ENCODE measurements at places on chromosomes 3 and 15.

DNA sequence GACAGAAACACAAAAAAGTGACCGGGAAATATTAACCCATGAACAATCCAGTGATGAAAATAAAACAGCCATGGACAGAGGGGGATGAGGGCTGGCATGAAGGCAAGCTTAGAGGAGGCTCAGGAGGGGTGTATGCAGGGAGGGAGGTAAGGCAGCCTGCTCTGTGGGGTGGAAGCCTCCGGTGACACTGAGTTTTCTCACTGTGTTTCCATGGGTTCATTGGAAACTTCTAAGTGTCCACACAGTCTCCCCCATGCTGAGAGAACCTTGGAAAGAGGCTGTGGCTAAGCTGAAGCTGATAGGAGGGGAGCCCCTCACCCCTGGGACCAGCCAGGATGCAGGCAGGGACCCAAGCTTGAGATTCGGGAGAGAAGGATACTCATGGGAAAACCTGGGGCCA, 6.8 kb upstream of the SKOR1 start:
- H3K27ac ChIP-seq = no peak overlapping the region
- no peak overlapping the region for H3K4me3 ChIP-seq
- DNase-seq = no peak
- peaks cover 13% of the 10 kb centered on the region for H3K4me1 ChIP-seq
- H3K36me3 ChIP-seq = peaks cover 4% of the 10 kb centered on the region
- H3K27me3 ChIP-seq = peaks cover 62% of the 10 kb centered on the region

- no peak for DNase-seq
- no peaks in the 10 kb centered on the region for H3K27me3 ChIP-seq
- H3K27ac ChIP-seq = no peak overlapping the region
- no peak overlapping the region for H3K4me3 ChIP-seq
- no peaks in the 10 kb centered on the region for H3K4me1 ChIP-seq
- no peaks in the 10 kb centered on the region for H3K36me3 ChIP-seq
Observed at GRCh38 chr3:120622870-120623726, 27.0 kb downstream of the NDUFB4 start.

- no peak overlapping the region for H3K4me3 ChIP-seq
- DNase-seq = peak; percentile 63
- H3K36me3 ChIP-seq = peaks cover 9% of the 10 kb centered on the region
Observed at GRCh38 chr15:48550822-48551525, 94.5 kb downstream of the FBN1 start.

DNA sequence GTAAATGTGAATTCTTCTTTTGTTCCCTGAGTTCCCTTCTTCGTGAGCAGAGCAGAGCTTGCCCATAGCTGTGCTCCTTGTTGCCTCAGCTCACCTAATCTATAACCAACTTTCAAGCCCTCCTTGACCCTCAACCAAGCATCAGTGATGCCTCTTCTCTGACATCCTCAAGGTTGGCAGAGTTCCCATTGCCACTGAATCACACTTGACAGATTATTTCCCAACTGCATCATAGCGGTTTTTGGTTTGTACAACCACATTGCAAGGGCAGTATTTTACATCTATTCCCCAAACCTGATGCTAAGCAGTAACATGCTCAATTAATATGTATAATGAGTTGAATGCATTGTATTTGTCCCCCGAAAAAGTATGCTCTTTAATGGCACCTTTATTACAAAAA, 133.0 kb upstream of the SNTN start:
- no peak overlapping the region for H3K4me3 ChIP-seq
- no peak for DNase-seq
- no peaks in the 10 kb centered on the region for H3K4me1 ChIP-seq
- no peaks in the 10 kb centered on the region for H3K36me3 ChIP-seq
- H3K27ac ChIP-seq = no peak overlapping the region

DNA sequence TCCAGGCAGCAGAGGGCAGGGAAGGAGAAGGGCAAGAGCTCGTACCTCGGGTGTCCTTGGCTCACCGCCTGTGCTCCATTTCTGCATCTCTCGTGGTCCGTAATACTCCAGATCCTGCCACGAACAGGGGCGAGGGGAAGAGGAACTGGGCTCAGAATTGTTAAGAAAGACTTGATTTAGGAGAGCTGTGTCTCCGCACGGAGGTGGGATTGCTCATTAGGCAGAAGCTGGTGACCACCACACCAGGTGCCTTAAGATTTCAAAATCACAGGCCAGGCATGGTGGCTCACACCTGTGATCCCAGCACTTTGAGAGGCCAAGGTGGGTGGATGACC, 37.2 kb upstream of the BDH1 start:
- no peaks in the 10 kb centered on the region for H3K27me3 ChIP-seq
- no peak overlapping the region for H3K4me3 ChIP-seq
- H3K4me1 ChIP-seq = peaks cover 8% of the 10 kb centered on the region
- no peak for DNase-seq

GRCh38 chr15:71325481-71325880, 210.2 kb downstream of the THSD4 start:
- H3K36me3 ChIP-seq = peaks cover 2% of the 10 kb centered on the region
- H3K4me1 ChIP-seq = peaks cover 7% of the 10 kb centered on the region
- no peaks in the 10 kb centered on the region for H3K27me3 ChIP-seq
- DNase-seq = peak; percentile 37

DNA sequence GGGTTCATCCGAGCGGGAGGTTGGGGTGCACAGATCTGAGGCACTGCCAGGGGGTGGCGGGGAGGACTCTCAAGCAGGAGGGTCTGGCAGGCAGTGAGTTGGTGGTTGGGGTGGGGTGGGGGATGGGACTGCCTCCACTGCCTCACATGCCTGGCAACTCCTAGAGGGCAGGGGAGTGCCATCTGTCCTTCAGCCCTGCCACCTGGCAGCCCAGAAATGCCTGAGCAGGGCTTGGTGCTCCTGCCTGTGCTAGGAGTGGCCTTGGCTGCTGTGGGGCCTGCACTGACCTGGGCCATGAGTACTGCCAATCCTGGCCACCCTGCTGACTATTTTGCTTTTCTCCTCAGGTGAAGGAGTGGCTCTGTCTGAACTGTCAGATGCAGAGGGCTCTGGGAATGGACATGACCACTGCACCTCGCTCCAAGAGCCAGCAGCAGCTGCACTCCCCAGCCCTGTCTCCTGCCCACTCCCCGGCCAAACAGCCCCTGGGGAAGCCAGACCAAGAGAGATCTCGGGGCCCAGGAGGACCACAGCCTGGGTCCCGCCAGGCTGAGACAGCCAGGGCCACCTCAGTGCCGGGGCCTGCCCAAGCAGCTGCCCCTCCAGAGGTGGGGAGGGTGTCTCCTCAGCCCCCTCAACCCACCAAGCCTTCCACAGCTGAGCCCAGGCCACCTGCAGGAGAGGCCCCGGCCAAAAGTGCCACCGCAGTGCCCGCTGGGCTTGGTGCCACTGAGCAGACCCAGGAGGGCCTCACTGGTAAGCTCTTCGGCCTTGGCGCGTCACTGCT, 32.0 kb upstream of the APEH start:
- no peak for DNase-seq
- H3K27me3 ChIP-seq = peaks cover 46% of the 10 kb centered on the region
- no peak overlapping the region for H3K27ac ChIP-seq
- peaks cover 8% of the 10 kb centered on the region for H3K4me1 ChIP-seq

GRCh38 chr3:197417441-197417840, 119.0 kb upstream of the DLG1 start:
- H3K36me3 ChIP-seq = no peaks in the 10 kb centered on the region
- H3K4me3 ChIP-seq = no peak overlapping the region
- peaks cover 4% of the 10 kb centered on the region for H3K4me1 ChIP-seq
- H3K27ac ChIP-seq = no peak overlapping the region
- no peaks in the 10 kb centered on the region for H3K27me3 ChIP-seq
- peak; percentile 38 for DNase-seq

GRCh38 chr15:60096157-60096556, 92.0 kb downstream of the FOXB1 start:
- no peak overlapping the region for H3K27ac ChIP-seq
- H3K36me3 ChIP-seq = no peaks in the 10 kb centered on the region
- H3K4me1 ChIP-seq = no peaks in the 10 kb centered on the region
- peaks cover under 1% of the 10 kb centered on the region for H3K27me3 ChIP-seq

DNA sequence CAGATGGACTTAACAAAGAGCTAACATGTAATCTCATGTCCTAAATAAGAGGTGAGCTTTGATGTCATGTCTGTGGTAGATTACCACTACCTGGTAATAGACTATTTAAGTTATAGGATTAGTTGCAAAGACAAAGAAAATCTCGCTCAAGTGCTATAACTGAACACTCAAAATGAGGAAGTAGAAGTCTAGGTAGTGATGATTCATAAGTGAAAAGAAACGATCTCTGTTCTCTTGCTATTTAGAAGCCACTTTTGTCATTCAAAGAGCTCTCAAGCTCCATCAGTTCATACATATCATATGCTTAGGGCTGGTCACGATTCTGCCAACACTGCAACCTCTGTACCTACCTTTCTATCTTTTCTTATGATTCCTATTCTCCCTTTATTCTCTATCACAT, 110.9 kb downstream of the EDEM1 start:
- H3K27me3 ChIP-seq = no peaks in the 10 kb centered on the region
- no peak overlapping the region for H3K27ac ChIP-seq
- H3K4me3 ChIP-seq = no peak overlapping the region
- H3K4me1 ChIP-seq = no peaks in the 10 kb centered on the region

DNA sequence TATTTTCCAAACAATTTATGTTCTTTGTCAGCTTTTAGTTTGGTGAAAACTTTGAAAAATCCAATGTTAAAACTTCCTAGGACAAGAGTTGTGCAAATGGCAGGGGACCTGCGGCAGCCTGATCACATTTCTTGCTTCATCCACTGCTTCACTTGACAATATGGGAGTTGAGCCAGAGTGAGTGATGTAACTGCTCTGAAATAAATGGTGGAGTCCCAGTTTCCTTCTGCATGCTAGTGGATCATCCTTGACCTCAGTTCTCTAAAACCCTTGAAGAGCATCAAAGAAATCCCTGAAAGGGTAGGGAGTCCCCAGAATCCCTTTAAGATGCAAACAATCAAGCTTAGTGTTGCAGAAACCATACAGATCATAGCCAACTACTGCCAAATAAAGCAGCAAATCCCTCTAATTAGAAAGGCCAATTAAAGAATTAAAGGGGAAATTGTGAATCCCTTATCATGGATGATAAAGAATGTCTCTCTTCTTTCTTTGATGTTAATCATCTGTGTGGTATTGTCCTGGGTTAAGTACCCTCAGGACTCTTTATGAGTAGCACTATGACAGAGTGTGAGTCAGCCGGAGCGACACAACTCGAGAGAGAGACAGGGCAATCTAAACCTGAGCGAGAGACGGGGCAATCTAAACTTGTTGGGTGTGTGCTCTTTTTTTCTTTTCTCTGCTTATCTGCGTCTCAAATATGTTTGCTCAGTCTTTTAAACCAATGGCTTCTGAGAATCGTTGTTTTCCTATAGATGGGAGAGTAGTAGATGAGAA, 41.8 kb upstream of the GAP43 start:
- H3K4me3 ChIP-seq = no peak overlapping the region
- H3K27me3 ChIP-seq = no peaks in the 10 kb centered on the region
- H3K4me1 ChIP-seq = peaks cover 2% of the 10 kb centered on the region
- DNase-seq = peak; percentile 36
- no peak overlapping the region for H3K27ac ChIP-seq

DNA sequence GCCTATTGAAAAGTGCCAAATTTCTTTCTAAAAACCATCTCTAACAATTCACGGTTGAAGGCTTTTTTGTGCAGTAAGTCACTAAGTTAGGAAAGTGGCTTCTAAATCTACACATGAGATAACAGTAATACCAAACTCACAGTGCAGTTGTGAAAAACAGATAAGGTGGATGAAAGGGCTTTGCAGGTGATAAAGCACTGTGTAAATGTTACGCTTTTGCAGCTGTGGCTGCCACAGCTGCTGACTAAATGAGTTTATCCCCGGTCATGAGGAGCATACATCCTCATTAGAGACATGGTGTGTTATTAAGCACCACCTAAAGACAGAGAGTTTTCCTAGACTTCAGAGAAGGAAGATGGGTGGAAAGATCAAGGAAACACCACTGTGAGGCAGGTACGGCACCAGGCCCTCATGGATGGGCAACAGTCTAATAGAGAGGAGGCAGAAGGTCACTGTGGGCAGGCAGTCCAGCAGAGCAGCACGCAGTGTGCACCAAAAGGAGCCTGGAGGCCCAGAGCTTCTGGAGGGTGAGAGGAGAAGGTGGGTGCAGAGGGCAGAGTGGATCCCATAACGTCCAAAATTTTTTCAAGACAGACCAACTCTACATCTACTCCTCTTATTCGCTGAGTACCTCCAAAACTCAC, 68.5 kb downstream of the FMN1 start:
- no peak for DNase-seq
- H3K27ac ChIP-seq = peak overlapping the region; percentile 77
- H3K36me3 ChIP-seq = no peaks in the 10 kb centered on the region
- no peak overlapping the region for H3K4me3 ChIP-seq
- H3K4me1 ChIP-seq = peaks cover 4% of the 10 kb centered on the region
- no peaks in the 10 kb centered on the region for H3K27me3 ChIP-seq

DNA sequence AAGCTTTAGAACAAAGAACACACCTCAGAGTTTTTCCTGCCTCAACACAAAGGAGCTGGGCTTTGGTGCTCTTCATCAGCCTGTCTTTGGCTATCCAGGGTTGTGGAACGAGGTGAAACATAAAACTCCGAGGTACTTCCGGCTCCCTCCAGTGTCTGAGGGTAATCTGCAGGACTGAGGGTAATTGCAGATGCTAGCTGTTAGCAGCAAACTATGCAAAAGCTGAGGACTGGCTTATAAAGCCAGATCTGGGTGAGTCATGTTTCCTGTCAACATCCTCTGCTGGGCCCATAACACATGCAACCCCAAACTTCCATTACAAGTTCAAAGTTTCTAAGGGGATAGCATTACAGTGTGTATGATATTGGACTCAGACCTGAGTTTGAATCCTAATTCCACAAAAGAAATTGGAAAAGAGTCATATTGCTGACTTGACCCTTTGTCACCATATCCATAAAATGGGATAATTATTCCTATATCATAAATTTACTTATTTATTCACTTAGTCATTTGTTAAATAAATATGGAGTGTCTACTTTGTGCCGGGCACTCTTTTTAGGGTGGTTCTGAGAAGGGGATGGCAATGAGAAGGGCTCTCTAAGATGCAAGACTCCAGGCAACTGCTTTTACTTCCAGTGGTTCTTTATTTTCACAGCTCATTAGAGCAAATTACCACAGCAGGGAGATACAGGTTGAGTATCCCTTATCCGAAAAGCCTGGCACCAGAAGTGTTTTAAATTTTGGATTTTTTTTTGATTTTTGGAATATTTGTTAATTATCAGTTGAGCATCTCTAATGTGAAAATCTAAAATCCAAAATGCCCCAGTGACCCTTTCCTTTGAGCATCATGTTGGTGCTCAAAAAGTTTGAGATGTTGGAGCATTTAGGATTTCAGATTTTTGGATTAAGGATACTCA, 9.5 kb upstream of the TRIM69 start:
- H3K27ac ChIP-seq = peak overlapping the region; percentile 81
- no peaks in the 10 kb centered on the region for H3K27me3 ChIP-seq
- DNase-seq = peak; percentile 96
- H3K4me3 ChIP-seq = no peak overlapping the region
- H3K36me3 ChIP-seq = no peaks in the 10 kb centered on the region

- no peaks in the 10 kb centered on the region for H3K36me3 ChIP-seq
- DNase-seq = no peak
- H3K4me3 ChIP-seq = no peak overlapping the region
Observed at GRCh38 chr15:46344915-46345314, 710.1 kb downstream of the SQOR start.

GRCh38 chr3:131699001-131699400, 196.2 kb upstream of the MRPL3 start:
- no peak overlapping the region for H3K4me3 ChIP-seq
- no peak for DNase-seq
- no peaks in the 10 kb centered on the region for H3K4me1 ChIP-seq
- H3K27me3 ChIP-seq = no peaks in the 10 kb centered on the region

- no peak overlapping the region for H3K27ac ChIP-seq
- DNase-seq = peak; percentile 24
- no peak overlapping the region for H3K4me3 ChIP-seq
- peaks cover 5% of the 10 kb centered on the region for H3K27me3 ChIP-seq
Observed at GRCh38 chr3:15148614-15149013, 49.7 kb upstream of the RBSN start.

- H3K4me3 ChIP-seq = peak overlapping the region; percentile 73
- peaks cover 3% of the 10 kb centered on the region for H3K4me1 ChIP-seq
- H3K36me3 ChIP-seq = no peaks in the 10 kb centered on the region
Observed at GRCh38 chr3:108589998-108590323, 439 bp downstream of the DZIP3 start.

Measured in mesenchymal stem cell (in vitro differentiated cells and primary cell).